Myocyte (in vitro differentiated cells): ENCODE measurements at places on chromosomes 16 and 17. TPM values are rescaled to one million over a fixed set of nuclear protein-coding genes. Genes with fewer than 3 reads are reported as not detected.

- DNase-seq = no peak
Measured at GRCh38 chr17:42944211-42944610, 20.0 kb downstream of the AARSD1 start.

GRCh38 chr17:28598389-28598788 lies 436 bp downstream of the SPAG5 start:
- no peak for DNase-seq

- no peak for DNase-seq
Measured at GRCh38 chr17:29624586-29624985, 1.9 kb upstream of the CORO6 start.

DNA sequence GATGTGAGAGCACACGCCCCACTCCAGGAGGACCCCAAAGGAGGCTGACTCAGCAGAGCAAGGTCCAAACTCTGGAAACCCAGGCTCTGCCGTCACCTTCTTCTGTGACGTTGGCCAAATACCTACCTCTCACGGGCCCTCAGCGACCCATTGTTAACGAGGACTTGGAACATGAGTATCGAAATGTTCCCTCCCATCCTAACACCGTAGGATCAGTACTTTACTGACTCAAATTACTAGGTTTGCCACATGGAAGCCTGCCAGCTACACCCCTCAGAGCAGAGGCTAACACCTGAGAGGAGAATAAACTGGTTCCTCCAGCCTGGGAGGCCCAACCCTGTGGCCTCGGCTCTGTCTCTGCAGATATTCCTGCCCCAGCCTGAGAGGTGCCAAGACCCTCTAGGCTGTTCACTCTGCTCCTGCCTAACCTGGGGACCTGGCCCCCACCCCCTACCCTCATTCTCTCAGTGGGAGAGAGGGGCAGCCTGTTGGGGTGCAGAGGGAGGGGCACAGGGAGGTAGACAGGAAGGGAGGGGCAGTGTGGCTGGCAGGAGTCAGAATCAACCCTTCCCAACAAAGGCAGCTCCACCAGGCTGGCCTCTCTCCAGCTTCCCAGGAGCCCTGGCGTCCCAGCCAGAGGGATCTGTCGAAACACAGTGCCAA lies 4.4 kb downstream of the PITPNM3 start:
- no peak for DNase-seq

- no peak for DNase-seq
Measured at GRCh38 chr17:36089339-36089865, 541 bp downstream of the CCL3 start.

DNA sequence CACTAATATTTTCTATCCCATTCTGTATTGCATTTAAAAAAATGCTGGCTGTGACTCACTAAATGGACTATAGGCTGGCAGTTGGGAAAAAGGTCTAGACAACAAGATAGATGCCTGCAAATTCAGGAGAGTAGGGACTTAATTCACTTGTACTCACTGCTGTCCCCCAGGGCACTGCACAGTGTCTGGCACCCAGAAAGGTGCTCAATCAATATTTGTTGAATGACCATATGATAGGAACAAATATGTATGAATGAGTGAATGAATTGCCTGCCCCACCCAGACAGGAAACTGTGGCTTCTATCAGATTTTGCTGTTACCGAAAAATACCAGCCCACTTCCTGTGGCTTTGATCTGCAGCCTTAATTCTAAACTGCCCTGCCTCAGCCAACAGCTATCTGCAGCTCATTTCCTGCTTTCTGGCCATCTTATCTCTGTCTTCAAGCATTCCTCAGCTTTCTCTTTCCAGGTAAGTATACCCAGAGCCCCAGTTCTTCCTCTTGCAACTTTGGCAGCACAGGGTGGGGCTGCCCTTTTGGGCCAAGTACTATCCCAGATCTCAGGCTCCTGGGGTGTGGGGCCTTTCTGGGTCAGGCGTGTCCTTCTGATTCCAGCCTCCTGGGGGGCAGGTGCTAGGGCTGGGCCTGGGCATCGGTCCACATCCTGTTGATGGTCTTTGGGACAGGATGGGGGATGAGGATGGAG lies 15.3 kb upstream of the TNS4 start:
- no peak for DNase-seq

DNA sequence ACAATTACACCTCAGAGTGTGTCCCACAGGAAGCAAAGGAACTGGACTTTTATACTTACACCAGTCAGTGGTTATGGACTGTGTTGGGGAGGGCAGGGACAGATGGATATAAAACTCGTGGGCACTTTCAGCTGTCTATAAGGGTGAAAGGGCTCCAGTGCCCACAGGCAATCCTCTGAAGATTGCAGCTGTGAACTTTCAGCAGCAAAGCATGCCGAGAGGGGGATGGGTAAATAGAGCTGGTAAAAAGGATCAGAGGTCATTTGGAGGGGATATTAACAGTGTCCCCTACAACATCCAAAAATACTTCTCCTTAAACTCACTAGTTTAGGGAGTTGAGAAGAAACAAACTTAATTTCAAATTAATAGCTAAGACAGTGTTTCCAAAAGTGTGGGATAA lies 13.3 kb upstream of the RFWD3 start:
- peak; percentile 86 for DNase-seq

GRCh38 chr16:12758031-12758669 lies 45.5 kb downstream of the CPPED1 start:
- DNase-seq = no peak

DNA sequence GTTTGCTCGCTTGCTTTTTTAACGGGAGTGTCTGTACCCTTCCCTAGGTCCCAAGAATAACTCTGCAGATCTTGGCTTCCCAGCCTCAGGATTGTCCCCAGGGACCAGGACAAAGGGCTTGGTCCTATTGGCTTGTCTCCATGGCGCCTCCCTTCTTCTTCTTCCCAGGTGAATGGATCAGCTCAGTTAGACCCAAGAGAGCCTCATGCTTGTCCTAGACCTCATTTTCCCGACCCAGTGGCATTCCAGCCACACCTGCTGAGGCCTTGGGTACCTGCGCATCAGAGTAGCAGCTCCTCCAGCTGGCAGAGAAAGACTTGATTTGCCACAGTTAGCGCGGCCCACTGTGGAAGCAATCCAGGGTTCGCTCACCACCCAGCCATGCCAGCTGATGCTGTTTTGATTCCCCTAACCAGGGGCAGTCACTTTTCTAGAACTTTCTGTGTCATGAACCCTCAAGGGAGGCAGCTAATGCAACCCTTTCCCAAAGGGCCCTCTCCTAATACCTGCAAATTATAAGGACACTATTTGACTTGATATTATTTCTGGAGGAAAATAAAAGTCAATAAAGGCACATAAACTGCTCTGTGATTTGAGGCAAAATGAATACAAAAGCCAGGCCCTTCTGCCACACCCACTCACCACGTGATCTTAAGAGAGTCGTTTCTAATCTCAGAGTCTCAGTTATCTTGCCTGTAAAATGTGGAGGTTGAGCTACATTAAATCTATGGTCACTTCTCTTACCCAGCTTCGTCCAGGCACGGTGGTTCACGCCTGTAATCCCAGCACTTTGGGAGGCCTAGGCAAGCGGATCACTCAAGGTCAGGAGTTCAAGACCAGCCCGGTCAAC lies 13.9 kb downstream of the GPR142 start:
- DNase-seq = no peak

GRCh38 chr16:79997257-79997656 lies 396.7 kb upstream of the MAF start:
- peak; percentile 24 for DNase-seq

DNA sequence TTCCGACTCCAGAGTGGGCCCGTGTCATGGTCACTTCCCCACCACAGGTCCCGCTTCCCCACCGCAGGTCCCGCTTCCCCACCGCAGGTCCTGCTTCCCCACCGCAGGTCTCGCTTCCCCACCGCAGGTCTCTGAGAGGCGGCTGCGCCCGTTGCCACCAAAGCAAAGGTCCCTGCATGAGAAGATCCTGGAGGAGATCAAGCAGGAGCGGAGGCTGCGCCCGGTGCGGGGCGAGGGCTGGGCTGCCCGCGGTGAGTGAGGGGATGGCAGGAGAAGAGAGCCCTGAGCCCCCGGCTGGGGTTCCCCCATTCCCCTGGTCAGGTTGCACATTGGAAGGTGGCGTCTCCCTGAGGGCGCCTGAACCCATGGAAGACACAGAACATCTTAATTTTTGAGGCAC lies 17.4 kb upstream of the TCF25 start:
- DNase-seq = no peak

GRCh38 chr17:27776882-27777624 lies 23.3 kb downstream of the NOS2 start:
- no peak for DNase-seq

- DNase-seq = no peak
Measured at GRCh38 chr17:82316651-82317393, 586 bp downstream of the CD7 start.

DNA sequence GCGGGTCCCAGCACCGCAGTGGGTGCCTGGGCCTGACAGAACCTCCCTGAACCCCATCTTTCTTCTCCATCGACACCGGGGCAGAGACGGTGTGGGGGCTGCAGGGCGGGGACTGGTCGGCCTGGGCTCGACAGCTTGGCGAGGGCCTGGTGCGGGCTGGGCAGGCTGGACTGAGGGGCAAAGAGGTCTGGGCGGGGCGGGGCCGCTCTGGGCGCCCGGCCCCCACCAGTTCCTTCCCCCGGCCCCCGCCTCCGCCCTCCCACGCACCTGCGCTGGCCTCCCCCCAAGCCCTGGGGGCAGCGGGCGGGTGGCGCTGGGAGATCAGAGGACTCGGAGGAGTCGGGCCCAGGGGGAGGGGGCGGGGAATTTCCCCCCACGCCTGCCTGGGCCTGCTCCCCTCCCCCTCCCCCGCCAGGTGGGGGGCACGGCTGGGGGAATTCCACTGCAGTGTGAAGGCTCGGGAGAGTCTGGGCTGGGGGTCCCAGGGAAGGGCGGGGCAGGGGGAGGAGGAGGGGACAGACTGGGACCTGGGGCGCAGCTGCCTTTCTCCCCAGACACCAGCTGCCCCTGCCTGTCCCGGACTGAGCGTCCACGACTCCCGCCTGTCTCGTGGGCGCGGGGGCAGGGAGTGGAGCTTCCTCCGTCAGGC lies 877 bp upstream of the KREMEN2 start:
- peak; percentile 82 for DNase-seq

GRCh38 chr16:47069313-47069712 lies 74.4 kb downstream of the NETO2 start:
- no peak for DNase-seq

DNA sequence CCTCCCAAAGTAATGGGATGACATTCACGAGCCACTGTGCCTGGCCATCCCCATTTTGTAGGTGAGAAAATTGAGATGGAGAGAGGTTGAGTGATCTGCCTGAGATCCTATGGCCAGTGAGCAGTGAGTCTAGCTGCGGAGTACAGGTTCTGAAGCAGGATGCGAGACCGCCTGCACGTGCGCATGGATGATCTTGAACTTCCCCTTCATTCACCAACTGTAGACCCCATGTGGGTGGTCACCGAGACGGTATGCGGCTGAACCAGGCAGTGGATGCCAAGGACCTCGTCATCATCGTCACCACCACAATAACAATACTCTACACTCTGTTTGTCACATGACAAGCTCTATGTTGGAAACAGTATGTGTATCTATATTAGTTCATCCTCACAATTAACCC lies 6.2 kb upstream of the SPNS3 start:
- DNase-seq = no peak

DNA sequence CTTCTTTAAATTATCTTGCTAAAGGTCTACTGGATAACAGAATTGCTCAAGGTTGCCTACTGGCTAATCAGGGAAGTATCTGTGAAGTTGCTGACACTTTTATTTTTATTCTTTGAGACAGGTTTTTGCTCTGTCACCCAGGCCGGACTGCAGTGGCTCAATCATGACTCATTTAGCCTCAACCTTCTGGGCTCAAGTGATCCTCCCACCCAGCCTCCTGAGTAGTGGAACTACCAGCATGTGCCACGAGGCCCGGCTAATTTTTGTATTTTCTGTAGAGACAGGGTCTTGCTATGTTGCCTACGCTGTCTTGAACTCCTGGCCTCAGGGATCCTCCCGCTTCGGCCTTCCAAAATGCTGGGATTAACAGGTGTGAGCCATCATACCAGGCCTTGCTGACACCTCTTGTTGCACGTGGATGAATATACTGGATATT lies 43.1 kb downstream of the GLG1 start:
- DNase-seq = peak; percentile 54

PRR35 gene
- total RNA-seq = 2.9 and 12.5 TPM in 2 replicates

DNAJC7 gene
- total RNA-seq = 85.9 and 103 TPM in 2 replicates

TIMM22 gene
- total RNA-seq = 35.8 and 36.7 TPM in 2 replicates

RECQL5 gene
- total RNA-seq = 19.9 and 20.7 TPM in 2 replicates

GAST gene
- not detected in 2 replicates for total RNA-seq

ADAP2 gene
- 0.51 and 1.4 TPM in 2 replicates for total RNA-seq

CHRNE gene
- total RNA-seq = not detected in 2 replicates

MYADML2 gene
- 0.16 and 1.3 TPM in 2 replicates for total RNA-seq
